ENCODE measurements at places on chromosomes 7 and 10.

DNA sequence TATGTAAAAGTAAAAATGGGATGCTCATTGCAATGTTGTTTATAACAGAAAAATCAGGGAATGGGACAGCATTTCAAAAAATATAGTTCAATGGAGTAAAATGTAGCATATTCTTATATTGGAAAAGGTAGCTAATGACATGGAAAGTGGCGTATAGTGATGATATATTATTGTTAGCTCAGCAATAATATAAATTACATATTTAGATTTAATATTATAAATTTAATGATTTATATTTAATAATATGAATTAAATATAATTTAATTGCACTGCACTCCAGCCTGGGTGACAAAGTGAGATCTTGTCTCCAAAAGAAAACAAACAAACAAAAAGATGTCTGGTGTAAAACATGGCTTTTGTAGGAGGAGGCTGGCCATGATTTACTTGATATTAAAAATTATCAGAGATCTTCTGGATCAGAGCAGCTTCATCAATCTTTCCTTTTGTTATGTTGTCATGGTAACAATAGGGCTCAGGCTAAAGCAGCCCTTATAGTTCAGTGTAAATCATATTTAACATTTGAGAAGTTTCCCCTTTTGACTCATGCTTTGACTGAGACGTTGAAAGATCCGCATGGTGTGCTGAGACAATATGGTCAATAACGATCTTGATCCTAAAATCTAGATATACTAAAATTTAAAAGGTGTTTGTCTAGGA lies 23.2 kb downstream of the OR6B1 start:
- no peak for DNase-seq

DNA sequence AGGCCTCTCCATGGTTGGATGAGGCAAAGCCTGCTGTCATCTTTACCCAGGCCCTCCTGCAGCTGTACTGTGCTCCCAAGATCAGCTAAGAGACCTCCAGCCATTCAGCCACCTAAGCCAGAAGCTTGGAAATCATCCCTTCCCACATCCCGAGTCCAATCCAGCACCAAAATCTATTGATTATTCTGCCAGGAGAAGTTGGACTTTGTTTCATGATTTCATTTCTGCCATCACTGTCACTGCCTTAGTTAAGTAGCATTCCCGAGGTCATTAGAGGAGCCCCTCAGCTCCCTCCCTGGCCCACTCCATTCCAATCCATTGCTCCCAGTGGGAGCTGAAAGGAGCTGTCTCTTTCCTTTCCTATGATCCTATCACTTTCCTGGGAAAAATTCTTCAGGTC lies 14.1 kb downstream of the AKR1E2 start:
- DNase-seq = no peak

GRCh38 chr10:71564194-71564820 lies 155.3 kb downstream of the C10orf105 start:
- no peak for DNase-seq

DNA sequence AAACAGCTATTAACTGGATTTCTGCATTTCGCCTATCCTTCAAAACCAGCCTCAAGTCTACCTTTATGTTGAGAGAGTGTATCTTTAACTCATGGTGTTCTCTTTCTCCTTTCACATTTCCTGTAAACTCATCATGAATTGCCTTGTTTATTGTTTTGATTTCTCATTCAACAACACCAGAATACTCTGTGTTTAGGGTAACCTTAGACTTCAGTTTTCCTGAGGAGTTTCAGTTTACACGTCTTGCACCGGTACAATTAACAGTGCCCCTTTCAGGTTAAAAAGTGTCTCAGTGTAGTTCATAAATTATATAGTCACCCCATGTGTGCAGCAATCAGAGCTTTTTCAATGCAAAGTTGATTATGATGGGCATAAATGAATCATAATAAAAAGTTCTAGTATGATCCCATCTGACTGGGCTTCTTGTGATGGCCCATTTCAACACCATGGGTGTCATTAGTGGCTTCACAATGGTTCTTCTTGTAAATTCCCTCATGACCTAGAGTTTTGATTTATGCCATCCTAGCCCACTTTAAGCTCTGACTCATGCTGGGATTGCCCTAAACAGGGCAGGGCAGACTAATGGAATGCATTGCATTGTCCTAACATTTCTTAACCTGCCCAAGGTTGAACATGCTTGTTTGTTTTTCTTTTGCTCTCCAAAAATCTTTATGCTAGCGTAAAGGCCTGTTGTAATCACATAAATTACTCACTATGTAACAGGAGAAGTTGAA lies 22.0 kb downstream of the ITGB8 start:
- DNase-seq = no peak

DNA sequence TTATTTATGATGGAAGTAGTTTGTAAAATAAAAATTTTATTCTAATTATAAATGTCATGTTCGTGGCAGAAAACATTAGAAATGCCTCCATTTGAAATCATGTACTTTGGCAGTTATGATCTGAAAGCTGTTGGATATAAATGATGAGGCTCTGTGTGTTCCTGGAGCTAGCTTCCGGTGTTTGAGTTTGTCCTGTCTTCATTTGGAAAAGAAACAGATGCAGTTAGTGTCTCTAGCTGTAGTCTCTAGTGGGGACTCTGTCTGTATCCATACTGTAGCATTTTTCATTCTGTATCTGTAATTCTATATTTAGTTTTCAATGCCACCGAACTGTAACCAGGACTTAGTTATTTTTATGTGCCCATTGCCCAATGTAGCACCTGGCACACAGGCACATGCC lies 197.0 kb upstream of the FZD1 start:
- no peak for DNase-seq
